T-cell (primary cell): ENCODE measurements at places on chromosomes 11 and 22. TPM values are rescaled to one million over a fixed set of nuclear protein-coding genes. Genes with fewer than 3 reads are reported as not detected.
A peak's percentile ranks its signal among the peaks of the same experiment; 100 is the strongest.

TNNT3 gene
- 15.9 TPM for total RNA-seq

ANGPTL5 gene
- total RNA-seq = not detected

- H3K27me3 ChIP-seq = no peaks in the 10 kb centered on the region
- H3K27ac ChIP-seq = no peak overlapping the region
- no peak for DNase-seq
- no peaks in the 10 kb centered on the region for H3K4me1 ChIP-seq
Observed at GRCh38 chr11:24794064-24794463, 297.2 kb downstream of the LUZP2 start.

DNA sequence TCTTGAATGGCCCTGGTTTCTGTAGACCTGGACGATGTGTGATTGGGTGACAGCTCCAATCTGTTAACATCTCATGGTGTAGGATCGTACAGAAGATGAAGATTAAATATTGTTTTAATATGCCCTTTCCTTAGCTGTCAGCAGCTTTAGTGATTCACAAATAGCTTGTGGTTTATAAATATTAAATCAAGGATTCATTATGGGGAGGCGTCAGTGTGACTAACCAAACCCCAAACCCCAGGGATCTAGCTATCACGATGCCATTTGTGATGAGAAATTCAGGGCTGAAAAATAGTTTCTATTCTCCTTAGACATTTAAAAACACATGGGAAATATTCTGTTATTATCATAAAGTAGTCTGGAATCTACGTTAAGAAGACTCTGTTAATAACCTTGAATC is 73.4 kb downstream of the NCAM1 start:
- H3K4me1 ChIP-seq = no peaks in the 10 kb centered on the region
- H3K4me3 ChIP-seq = no peak overlapping the region
- H3K36me3 ChIP-seq = no peaks in the 10 kb centered on the region

DNA sequence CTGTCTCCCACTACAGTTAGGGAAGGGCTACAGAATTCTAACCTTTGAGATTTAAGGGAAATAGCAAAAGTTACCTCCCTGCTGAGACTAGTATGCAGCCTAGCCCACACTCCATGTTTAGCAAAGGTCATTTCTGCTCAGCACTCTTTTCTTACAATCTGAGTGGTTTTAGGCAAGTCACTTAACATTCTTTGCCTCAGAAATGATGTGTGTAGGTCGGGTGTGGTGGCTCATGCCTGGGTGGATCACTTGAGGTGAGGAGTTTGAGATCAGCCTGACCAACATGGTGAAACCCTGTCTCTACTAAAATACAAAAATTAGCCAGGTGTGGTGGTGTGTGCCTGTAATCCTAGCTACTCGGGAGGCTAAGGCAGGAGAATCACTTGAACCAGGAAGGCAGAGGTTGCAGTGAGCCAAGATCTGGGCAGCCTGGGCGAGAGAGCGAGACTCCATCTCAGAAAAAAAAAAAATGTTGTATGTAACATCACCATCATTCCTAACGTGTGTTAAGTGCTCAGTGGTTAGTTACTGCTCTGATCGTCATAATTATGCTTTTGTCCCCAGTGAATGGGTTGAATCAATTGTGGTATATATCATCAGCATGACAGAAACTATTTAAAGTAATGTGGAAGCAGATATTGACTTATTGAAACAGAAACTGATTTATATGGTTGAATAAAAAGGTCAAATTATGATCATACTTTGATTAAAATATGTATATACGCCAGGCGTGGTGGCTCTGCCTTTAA is 55.0 kb downstream of the COPB1 start:
- H3K27ac ChIP-seq = no peak overlapping the region
- DNase-seq = no peak
- H3K27me3 ChIP-seq = no peaks in the 10 kb centered on the region

GRCh38 chr11:111308140-111308539 is 9.8 kb downstream of the POU2AF3 start:
- H3K36me3 ChIP-seq = no peaks in the 10 kb centered on the region
- DNase-seq = no peak

DNA sequence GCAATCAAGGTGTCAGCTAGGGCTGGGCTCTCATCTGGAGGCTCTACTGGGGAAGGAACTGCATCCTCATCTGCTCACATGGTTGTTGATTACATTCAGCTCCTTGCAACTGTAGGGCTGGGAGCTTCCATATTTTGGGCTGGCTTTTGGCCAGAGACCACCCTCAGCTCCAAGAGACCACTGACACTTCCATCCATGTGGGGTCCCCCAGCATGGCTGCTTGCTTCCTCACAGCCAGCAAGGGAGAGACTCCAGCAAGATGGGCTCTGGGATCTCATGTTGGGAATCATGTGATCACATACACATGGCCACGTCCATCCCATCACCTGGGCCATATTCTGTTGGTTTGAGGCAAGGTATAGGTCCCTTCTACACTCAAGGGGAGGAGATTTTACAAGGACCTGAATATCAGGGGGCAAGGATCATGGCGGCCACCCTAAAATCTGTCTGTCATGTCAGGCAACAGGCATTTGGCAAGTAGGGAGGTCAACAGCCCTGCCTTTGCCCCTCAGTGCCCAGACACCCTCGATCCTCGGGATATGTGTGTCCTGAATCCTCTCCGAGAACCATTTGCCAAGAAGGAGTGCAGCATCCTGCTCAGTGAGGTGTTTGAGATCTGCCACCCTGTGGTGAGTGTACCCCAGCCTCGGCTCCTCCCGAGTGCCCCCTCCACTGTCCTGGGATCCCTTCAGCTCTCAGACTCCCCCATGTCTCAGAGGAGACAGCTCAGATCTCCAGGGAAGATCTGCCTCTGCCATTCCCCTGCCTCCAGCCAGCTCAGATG is 48.7 kb downstream of the OTOG start:
- H3K4me3 ChIP-seq = no peak overlapping the region
- H3K4me1 ChIP-seq = no peaks in the 10 kb centered on the region
- DNase-seq = no peak
- peaks cover 45% of the 10 kb centered on the region for H3K27me3 ChIP-seq

- H3K27ac ChIP-seq = no peak overlapping the region
- no peaks in the 10 kb centered on the region for H3K36me3 ChIP-seq
- no peak overlapping the region for H3K4me3 ChIP-seq
Observed at GRCh38 chr11:32358729-32359128, 76.6 kb downstream of the WT1 start.

GRCh38 chr11:11843211-11843621 is 1.4 kb downstream of the USP47 start:
- no peaks in the 10 kb centered on the region for H3K36me3 ChIP-seq
- peak overlapping the region; percentile 88 for H3K4me3 ChIP-seq
- peaks cover 16% of the 10 kb centered on the region for H3K4me1 ChIP-seq
- no peaks in the 10 kb centered on the region for H3K27me3 ChIP-seq

DNA sequence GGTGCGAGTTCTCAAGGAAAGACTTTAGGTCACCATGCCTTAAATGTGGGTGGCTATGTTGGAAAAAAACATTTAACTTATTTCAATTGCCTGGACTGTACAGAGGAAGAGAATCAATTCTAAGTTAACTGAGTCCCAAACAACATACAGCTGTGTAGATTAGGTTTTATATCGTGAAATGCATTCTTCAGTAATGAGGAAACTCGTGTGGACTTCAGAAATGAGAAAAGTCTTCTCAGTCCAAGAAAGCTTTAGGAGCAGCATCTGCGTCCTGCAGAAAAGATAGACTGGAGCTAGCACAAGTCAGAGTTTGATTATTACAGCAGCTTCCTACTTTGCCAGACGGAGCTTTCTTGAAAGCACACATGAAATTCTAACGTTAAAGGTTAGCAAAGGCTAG is 673.0 kb downstream of the OPCML start:
- no peaks in the 10 kb centered on the region for H3K4me1 ChIP-seq
- no peak for DNase-seq
- no peak overlapping the region for H3K4me3 ChIP-seq
- H3K36me3 ChIP-seq = no peaks in the 10 kb centered on the region
- no peaks in the 10 kb centered on the region for H3K27me3 ChIP-seq

DNA sequence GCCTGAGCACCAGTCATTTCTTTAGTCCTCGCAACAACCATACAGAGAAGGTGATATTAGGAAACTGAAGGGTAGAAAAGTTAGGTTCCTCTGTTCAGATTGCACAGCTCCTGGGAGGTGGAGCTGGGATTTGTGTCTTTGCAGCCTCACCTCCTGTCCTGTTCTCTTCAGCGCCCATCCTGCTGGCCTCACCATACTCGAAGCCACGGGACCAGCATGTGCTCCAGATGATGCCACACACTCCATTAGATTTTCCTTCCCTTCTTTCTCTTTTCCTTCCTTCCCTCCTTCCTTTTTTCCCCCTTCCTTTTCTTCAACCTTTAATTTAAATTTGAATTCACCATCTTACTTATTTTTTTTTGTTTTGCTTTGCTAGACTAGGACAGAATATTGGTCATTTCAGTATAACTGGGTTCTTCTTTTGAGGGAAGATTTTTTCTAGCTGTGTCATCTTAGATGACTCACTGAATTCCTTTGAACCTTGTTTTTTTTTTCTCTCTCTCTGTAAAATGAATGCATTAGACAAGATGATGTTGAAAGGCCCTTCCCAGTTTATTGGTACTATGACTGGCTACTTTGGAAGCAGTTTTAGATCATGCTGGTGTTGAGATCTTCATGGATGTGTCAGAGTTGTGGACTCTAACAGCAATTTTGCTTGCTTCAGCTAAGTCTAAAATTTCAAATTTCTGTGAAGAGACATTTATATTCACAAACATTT is 662.5 kb upstream of the TENM4 start:
- H3K4me3 ChIP-seq = no peak overlapping the region
- H3K27ac ChIP-seq = no peak overlapping the region
- no peaks in the 10 kb centered on the region for H3K36me3 ChIP-seq
- no peaks in the 10 kb centered on the region for H3K27me3 ChIP-seq
